ENCODE measurements at places on chromosomes 2 and 18.

DNA sequence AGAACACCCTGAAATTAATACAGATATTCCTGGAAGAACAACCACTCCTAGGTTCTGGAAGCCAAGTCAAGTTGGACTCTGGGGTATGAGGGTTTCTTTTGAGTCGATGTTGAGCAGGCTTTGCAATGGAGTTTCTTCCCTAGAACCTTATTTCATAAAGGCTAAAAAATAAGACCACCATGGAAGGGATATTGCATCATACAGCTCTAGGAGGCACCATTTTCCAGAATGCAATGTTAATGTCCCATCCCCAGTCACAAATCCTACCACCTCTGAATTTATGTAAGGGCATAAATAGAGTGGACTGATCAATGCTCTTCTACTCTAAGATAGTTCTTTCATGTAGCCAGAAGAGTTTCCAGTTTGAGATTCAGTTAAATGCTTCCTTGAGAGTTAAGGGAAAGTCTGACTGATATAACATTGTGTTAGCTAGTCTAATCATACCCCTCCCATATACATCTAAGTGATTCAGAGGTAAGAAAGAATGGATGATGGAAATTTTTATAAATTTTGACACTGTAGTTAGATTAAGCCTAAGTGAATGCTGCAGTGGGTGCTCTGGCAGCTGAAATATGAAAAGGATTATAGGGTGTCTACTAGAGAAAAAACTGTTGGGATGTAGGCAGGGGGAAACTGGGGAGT, 22.0 kb downstream of the ARHGAP15 start:
- no peak for DNase-seq

DNA sequence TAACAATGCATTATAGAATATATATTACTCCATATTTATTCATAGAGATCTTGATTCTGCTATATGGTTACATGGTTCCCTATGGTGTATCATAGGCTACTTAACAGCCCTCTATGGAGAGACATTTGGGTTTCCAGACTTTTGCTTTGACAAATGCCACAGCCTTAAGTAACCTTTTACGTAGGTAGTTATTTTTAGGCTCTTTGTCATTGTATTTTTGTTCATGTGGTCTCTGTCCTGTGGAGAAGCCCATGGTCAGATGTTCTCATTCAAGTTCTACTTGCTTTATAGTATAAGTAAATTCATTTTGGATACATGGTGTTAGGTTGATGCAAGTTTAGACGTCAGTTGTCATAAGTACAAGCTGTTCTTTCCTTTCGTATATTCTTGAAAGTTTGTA, 275.2 kb upstream of the THSD7B start:
- DNase-seq: no peak

GRCh38 chr2:127575941-127576432, 40.5 kb downstream of the MYO7B start:
- DNase-seq: no peak

DNA sequence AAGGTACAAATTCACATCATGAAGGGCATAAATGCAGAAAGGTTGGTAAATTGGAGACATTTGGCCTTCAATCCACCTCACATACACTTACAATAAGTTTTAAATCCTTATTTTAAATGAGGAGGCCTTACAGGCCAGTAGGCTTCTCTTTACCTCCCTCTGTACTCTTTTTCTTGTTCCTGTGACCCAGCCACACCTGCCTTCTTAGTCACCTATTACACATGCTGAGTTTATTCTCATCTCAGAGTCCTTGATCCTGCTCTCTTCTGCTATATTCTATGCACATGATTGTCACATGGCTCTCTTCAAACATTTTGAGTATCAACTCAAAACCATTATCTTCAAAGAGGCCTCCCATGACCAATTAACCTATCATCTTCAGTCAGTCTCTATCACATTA, 491.5 kb downstream of the SATB2 start:
- no peak for DNase-seq

DNA sequence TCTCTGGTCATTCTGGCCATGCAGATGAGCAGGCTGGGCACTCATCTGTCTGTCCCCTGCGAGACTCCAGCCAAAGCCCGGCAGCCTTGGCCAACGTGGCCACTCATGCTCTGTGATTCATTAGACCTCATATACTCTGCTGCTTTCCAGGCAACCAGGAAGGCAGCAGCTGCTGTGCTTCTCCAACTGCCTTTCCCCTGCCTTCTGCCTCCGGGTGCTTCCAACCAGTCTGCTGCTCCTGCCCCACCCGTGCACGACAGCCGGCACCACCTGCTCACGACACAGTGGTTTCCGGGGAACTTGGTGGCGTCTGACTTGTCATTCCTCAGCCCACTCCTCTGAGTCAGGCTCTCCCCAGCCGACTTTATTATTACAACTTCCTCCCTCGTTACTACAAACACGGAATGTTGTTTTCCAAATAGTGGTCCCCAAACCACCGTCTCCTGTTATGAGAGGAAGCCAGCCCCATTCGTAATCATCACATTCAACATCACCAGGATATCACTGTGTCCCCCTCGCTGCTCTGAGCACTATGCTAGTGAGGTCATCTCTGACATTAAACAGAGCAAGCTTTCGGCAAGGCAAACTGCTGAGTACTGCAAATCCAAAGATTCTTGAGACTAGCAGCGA, 392.4 kb downstream of the ALK start:
- peak; percentile 19 for DNase-seq

DNA sequence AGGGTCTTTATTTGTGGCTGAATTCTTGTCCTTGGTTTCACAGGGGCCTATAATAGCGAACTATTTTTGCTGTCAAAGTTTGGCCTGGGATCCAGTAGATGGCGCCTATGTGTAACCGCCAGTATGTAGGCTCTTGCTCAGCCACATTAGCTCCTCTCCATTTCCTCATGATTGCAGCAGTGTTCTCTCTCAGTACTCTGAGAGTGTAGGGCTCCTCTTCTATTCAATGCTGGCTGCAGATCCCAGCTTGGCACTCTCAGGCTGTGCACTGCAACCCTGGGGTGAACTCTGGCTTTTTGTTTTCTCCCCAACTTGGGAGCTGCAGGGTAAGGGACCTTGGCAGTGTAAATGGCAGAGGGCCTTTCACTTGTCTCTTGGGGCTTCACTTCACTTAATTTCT, 344.6 kb upstream of the CHAC2 start:
- no peak for DNase-seq

GRCh38 chr2:176291809-176292283, 22.6 kb downstream of the MTX2 start:
- no peak for DNase-seq

DNA sequence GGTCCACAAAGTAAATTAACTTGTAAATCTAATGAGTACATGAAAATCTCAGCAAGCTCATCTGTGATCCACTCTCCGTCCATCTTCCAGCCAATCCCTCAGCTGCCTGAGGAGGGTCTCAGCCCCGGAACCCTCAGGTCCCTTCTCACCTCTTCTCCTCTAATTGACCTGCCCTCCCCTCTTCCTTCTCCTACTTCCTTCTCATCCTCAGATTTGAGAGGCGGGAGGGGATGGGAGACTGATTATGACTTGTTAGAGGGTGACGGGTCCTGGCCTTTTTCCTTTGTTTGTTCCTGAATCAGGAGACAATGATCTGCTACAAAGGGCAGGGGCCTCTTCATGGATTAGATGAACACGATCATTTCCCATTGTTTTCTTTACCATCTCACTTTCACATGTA, 80.1 kb downstream of the CYBRD1 start:
- DNase-seq: no peak

GRCh38 chr2:157936406-157936805, 60.3 kb upstream of the ACVR1 start:
- DNase-seq: no peak

DNA sequence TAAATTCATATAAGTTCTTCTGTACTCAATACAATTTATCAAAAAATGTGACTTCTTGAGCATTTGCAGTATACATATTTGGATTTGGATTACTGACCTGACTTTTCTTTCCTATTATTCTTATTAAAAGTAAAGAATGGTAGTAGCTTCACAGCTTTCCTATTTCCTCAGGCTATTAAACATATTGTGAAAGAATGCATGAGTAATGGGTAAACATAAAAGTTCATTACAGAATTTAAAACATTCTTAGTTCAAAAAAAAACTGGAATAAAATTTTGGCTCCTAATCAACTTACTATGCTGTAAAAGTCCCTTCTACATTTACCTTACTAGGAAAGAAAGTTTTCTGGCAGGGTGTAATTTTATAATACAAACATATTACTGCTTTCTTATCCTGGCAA, 27.3 kb upstream of the C2orf66 start:
- no peak for DNase-seq

DNA sequence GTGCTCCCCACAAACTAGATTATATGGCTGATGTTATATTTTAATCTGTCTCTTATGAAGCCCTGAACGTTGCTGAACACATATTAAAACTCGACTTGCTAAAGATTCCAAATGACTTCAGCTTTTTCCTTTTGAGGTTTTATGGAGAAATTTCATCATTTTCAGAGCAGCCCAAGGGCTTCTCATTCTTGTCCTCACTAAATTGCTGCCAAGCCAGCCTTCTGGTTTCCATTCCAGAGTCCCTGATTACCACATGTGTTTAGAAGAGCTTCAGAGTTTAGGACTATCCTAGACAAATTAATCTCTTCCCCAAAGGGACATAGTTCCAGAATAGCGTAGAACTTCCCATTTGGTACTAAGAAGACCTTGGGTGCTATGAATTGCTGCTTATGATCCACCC, 77.8 kb upstream of the CCDC195 start:
- no peak for DNase-seq

GRCh38 chr2:81266106-81266505, 961.6 kb upstream of the LRRTM1 start:
- no peak for DNase-seq
